ENCODE measurements at places on chromosomes 5 and 9.

GRCh38 chr5:43044181-43044914 lies 4.2 kb upstream of the ANXA2R start:
- no peak for DNase-seq

DNA sequence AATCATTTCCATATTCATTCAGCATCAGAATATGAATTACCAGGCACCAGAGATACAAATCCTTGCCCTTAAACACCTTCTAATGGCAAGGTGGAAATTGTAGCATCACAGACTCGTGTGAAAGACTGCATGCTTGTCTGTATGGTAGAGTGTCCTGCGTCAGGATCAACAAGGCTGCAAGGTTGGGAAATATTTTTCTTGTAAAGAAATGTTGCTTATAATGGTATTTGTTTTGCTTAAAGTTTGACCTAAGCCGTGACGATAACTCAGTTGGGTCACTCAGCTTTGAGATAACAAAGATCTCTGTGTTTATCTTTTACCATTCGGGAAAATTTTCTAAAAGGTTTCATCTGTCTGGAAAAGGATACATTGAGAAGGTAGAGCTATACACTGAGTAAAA lies 87.6 kb downstream of the BASP1 start:
- no peak for DNase-seq

GRCh38 chr5:67816456-67816855 lies 399.1 kb upstream of the PIK3R1 start:
- DNase-seq, result no peak

DNA sequence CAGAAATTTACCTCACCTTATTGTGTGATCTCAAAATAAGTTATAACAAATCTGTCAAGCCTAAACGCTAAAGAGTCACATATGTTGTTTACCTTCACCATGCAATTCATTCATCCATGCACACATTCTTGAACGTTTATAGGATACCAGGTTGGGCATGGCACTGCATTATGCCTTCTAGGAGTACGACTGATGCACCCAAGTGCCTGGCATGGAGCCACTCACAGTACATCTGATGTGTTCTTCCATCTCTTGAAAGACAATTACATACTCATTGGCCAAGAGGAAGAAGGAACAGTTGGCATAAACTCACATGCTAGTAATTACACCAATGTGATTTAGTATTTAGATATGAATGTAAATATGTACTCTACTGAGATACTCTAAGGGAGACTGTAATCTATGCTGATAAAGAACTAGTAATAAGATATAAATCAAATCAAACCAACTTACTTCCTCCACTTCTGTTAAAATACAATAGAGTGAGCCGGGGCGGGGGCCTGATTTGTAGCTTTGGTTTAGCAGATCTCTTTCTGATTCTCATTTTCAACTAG lies 90.7 kb downstream of the LPAR1 start:
- DNase-seq, result no peak

DNA sequence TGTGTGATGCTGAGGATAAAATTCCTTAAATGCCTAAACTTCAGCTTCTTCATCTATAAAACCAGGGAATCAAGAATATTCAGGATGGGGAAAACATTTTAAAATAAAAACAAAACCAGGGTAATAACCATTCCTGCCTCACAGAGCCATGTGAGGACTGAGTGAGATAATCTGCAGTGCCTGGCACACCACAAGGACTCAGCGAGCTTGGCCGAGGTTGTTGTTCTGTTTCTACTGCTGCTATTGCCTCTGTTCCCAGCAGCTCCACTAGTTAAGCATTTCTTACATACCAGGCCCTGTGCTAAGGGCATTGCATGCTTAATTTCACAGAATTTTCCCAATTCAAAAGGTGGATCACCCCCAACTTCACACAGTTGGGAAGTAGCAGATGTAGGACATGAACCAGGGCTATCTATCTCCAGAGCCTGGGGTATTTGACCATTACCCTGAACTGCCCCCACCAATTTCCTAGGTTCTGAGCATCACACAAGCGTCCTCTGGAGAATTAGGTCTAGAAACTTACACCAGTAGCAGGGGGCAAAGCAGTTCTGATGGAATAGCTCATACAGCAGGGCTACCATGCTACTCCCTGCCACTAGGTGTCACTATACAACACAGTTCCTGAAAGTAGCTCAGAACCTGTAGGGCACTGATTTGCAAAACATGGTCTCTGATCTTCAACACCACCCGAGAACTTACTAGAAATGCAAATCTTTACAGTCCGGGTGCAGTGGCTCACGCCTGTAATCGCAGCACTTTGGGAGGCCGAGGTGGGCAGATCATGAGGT lies 74.3 kb downstream of the LRSAM1 start:
- DNase-seq, result peak; percentile 60

- no peak for DNase-seq
These were observed at the start of gene MPDZ for GRCh38 chr9:13279284-13280141. TSS of gene MPDZ (minus strand) at chr9:13279692. CDS start at chr9:13250315, 29,377 bp downstream.

- DNase-seq, result no peak
These were observed 383.3 kb downstream of the PSAT1 start for GRCh38 chr9:78680196-78680595.

GRCh38 chr9:129981180-129981907 lies 61.6 kb downstream of the FNBP1 start:
- no peak for DNase-seq

DNA sequence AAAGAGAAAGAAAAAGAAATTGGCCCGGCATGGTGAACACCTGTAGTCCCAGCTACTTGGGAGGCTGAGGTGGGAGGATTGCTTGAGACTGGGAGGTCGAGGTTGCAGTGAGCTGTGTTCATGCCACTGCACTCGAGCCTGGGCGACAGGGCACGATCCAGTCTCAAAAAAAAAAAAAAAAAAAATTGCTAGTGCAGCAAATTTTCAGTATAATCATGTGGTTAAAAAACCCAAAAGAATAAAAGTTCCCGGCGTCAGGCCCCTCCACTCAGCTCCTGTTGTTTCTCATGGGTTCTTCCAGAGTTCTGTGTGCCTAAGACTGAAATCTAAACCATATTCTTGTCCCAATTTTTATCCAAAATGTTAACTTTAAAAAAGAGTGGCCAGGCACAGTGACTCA lies 49.1 kb downstream of the WNK2 start:
- no peak for DNase-seq

GRCh38 chr5:54325610-54326311 lies 15.4 kb upstream of the ARL15 start:
- DNase-seq, result no peak

DNA sequence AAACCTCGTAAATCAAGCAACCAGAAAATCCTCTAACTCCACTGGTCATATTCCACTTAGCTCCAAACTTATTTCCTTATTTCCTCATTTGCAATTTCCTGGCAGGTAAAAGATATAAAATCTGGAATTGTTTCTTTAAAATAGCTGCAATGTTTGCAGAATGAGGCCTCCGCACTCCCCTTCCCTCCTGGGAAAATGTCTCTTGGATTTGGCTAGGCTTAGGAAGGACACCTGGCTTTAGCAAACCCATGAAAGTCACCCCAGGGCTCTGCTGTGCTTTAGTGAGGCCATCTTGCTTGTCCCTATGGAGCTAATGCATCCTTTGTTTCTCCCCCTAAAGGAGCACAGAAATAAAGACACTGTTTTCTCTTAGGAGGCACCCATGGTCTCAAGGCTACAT lies 10.5 kb downstream of the ARSB start:
- DNase-seq, result no peak

DNA sequence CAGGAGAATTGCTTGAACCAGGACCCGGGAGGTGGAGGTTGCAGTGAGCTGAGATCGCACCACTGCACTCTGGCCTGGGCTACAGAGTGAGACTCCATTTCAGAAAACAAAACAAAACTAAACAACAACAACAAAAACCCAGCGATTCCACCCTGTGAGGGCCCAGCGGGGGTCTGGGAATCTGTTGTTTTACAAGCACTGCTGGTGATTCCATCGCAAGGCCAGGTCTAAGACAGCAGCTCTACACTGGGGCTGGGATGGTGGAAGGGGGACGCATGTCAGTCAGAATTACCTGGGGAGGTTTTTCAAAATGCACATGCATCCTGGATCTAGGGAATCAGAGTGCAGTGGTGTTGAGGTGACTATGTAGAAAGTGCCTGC lies 90.9 kb downstream of the ANKRD55 start:
- DNase-seq, result no peak

- DNase-seq, result no peak
These were observed 343.6 kb downstream of the SPATA31D1 start for GRCh38 chr9:82332018-82332773.

GRCh38 chr9:93683331-93684134 lies 107.1 kb downstream of the PHF2 start:
- no peak for DNase-seq

DNA sequence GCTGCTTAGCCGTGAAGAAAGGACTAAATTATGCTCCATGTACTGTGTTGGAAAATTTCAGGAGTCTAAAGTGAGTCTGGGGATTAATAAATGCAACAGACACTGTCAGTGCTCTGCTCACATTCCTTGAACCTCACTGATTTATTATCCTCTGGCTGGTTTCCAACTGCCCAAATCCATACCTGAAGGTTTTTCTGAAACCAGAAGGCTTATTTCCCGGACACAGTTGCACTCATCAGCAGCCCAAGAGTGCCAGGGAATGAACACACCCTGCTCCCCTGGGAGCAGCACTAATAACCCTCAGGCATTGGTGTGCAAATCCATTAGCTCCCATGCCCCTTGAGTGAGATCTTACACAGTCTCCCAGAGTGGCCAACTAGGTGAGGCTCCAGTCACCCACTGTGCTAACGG lies 38.7 kb downstream of the F2R start:
- no peak for DNase-seq

DNA sequence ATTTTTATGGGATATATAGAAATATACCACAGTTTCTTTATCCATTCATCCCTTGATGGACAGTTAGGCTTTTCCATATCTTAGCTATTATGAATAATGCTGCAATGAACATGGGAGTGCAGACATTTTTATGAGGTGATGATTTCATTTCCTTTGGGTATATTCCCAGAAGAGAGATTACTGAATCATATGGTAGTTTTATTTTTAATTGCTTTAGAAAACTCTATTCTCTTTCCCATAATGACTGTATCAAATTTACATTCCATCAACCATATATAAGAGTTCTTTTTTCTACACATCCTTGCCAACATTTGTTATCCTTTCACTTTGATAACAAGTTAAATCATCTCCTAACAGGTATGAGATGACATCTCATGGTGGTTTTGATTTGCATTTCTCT lies 821.6 kb downstream of the TLE1 start:
- DNase-seq, result no peak

DNA sequence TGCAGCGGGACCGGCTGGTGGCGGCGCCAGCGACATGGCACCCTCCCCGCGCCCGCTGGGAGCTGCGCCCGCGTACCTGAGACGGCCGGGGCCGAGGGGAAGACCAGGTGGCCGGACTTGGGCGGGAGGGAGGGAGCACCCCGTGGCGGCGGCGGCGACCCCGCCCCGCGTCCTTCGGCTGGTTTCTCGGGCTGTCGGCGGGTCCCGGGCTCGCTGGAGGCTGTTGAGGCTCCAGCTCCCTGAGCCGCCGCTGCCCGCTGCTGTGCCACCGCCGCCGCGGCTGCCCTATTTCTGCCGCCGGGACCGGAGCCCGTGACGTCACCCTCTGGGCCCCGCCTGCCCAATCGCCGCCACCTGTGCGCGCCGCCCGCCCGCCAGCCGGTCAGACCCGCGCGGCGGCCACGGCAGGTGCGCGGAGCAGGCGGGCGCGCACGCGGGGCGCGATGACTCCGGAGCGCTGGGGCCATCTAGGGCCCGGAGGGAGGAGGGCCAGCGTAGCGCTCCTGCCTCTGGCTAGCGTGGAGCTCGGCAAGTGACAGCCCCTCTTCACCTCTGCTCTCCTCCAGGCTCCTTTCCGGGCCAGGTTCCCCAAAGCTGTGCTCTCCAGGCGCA lies at the start of gene FSTL4:
TSS of gene FSTL4 (minus strand) at position 293 of the 612 bp plus-strand sequence.
- DNase-seq, result peak; percentile 25

Measured in CD4-positive, CD25-positive, alpha-beta regulatory T cell (primary cell).